ENCODE measurements at places on chromosomes 12 and 14.

DNA sequence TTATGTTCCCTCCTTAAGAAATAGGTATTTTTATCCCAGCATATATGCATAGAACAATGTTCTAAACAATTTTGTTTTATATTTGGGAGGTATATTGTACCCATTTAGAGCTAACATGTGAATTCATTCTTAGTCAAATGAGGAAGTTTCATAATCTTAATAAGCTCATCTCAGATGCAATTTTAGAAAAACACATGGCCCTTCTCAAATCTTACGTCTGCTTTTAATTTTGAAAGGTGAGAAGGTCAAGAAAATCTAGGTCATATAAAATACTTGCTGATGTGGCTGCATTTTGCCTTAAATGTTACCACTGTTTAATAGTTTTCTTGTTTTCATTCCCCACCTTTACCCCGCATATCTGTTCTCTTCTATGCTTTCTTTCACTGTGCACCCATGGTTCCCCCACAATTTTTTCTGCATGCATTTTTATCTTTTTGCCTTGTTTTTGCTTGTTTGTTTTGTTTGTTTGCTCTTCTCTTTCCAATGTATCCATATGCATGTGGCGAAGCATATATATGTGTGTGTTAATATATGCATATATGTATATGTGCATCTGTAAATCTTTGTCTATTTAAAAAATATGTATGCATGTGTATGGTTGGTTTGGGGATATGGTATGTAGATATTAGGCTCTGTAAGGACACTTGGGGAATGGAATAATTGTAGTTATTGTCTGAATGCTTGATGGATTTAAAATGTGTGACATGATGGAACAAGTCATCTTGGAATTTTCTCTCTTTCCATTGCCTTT is 317.1 kb downstream of the BCAT1 start:
- DNase-seq: no peak

DNA sequence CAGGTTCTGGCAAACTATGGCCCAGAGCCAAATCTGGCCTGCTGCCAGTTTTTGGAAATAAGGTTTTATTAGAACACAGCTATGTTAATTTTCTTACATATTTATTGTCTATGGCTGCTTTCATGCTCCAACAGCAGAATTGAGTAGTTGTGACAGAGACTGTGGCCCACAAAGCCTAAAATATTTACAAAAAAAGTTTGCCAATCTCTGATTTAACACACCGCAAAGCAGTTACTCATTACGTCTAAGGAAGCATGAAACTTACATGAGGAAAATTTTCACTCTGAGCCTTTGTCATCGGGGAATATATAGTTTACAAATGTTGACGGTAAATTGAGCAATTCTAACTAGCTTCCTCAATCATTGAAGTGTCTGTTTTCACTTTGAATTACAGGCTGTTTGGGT is 96.5 kb downstream of the UNC79 start:
- no peak for DNase-seq

GRCh38 chr14:72186523-72186922 is 254.3 kb downstream of the RGS6 start:
- no peak for DNase-seq

DNA sequence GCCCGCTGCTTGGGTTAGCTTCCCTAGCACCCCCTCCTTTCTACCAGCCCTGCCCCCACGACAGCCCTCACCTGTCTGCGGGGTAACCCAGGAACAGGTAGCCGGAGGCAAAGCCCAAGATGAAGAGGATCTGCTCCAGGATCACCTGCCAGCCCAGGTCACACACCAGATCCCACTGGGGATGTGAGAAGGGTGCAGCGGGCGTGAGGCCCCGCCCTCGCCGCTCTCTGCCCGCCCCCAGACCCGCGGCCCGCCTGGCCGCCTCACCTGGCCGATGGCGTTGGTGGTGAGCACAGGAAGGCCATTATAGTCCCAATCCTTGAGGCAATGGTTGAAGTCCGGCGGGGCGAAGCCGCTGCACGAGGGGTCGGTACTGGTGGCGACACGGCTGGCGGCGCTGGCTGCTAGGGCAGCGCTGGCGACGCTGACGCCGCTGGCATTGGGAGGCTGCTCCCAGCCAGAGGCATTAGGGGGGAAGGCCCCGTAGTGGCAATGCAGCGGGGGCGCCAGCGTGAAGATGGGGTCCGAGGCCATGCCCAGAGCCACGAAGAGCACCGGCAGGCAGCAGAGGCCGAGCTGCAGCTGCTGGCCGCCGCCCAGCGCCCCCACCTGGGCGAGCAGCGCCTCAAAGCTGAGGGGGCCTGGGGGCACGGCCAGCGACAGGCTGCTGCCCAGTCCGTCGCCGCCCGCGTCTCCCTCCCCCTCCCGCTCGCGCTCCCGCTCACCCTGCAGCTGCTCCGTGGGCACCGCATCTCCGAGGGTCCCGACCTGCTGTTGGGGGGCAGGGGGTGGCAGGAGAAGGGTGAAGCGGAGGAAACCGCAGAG is 794 bp downstream of the SLC22A17 start:
- DNase-seq: no peak

DNA sequence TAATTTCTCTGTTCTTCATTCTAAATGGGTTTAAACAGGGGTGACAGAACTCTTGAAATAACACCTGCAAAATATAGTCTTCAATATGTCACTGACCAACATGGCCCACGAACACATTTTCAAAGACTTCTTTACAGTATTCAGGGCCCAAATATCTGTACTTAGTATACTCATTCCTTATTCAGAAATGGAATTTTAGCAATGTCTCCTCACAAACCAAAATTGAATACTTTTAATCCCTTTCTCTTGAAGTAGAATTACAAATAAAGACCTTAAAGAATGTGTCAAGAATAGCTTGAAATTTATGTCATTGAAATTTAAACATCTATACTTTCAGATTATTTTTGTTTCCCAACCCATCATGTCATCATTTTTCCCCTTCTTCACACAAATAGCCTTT is 263.1 kb downstream of the LRIG3 start:
- DNase-seq: no peak

Measured in AG09309 (cell line).